Naive thymus-derived CD4-positive, alpha-beta T cell (primary cell): ENCODE measurements at places on chromosomes 1 and 21.
A peak's percentile ranks its signal among the peaks of the same experiment; 100 is the strongest.

DNA sequence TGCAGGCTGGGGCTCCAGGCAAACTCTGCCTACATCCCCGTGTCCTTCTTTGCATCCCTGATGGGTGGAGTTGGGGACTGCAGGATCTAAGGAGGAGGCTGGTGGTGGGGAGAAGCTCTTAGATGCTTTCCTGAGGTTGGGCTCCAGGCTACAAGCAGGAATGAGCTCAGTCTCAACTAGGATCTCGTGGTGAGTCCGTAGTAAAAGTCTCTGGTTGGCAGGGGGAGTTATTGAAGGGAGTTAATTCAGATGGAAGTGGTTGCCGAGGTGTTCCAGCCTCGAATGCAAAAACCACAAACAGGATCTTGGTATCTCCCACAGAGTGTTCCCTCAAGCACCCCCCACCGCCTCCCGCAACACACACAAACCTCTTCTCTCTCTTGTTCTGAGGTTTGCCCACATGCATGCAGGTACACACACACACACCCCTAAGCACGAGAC lies 35.0 kb downstream of the TMCC2 start:
- DNase-seq: no peak

GRCh38 chr1:88701275-88701674 lies 17.2 kb downstream of the PKN2 start:
- DNase-seq: no peak

DNA sequence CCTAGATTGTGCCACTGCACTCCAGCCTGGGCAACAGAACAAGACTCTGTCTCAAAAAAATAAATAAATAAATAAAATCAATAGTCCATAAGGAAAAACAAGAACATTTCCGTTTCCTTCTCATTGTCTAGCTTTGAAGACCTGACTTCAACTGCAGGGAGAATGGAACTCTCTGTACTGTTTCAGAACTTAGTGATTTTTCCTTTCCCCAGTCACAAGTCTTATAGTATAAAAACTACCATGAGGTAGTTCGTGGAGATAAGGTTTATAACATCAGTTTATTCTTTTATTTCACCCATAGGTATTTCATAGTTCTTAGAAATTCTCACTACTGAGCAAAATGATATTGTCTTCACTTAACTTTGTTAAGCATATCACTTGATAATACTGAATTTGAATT lies 11.4 kb upstream of the RWDD3 start:
- no peak for DNase-seq

DNA sequence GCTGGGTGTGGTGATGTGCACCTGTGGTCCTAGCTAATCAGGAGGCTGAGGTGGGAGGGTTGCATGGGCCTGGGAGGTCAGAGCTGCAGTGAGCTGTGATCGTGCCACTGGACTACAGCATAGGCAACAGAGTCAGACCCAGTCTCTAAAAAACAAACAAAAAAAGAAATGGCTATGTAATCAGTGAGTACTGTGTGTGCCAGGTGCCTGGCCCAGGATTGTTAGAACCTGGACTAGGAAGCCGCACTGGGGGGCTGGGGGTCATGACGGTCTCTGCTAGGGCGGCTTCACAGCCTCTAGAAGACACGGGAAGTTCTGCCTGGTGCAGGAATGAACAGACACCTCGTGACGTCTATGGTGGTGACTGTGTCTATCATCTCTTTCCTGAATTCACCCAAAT lies 8.5 kb downstream of the TMEM9 start:
- no peak for DNase-seq

DNA sequence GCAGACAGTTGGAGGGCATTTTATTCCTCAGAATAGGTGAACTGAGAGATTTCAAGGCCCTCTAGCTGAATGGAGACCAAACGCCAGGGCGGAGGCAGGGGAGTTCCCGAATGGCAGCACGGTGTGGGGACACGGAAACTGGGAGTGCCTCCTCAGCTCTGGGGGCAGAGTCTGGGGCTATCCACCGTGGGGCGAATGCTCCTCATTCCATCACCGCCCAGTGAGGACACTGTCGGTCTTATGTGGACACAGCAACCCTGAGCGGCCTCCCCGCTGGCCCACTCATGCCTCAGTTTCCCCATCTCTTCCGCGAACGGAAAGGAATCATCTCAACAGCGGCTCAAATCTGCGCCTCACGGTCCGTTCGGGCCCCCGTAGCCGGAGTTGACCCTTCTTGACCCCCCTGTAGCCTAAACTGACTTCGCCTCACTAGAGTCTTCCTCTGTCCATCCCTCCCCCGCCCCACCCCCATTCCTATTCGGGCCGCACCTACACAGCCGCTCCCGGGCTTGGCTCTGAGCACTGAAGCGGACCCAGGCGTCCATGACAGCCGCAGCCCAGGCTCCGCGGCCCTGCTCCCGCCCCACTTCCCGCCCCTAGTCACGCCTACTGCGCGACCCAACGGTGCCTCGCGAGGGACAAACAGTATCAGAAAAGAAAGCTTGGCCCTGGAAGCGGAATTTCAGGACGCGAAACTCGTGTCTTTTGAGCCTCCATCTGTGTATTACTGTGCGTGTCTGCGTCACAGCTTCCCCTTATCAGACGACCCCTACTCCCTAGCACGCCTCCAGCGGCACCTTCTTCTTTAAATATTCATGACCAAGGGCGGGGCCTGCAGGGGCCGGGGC lies at the start of gene PEX11B:
Gene PEX11B, minus strand, starts transcription at position 574 of the 848 bp plus-strand sequence. Its CDS starts 29 bp downstream, at position 545.
- DNase-seq: peak; percentile 95

GRCh38 chr1:13546791-13547190 lies 33.0 kb upstream of the LRRC38 start:
- DNase-seq: no peak
